NCI-H774 (cell line): ENCODE measurements at places on chromosomes 3 and 15.

DNA sequence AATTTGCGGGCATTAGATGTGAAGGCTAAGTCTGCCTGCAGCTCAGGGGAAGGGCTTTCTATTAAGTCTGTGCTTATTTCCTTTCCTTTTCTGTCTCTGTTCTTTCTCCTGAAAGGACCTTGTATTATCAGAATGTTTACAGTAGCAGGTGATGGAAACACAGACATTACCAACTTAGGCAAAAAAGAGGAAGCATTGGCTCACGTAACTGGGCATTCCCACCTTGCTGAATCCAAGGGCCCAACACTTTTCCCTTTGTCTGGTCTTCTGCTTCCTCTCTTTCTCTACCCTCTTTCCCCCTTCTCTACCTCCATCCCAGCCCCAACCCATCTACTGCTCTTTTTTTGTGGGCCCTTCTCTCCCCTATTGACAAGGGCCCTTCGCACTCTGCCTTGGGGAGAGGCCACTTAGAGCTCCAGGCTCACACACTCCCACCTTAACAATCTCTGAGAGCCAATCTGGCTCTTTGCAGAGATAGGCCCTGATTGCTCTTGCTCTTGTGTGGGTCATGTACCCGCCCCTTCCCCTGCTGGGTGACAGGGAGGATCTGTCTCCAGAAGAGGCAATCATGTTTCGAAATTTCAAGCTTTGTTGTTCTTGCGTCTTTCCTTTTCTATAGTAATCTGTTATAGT, 35.0 kb downstream of the ACAA1 start:
- DNase-seq, result no peak

GRCh38 chr15:62624547-62625378, 417.8 kb upstream of the TPM1 start:
- no peak for DNase-seq

DNA sequence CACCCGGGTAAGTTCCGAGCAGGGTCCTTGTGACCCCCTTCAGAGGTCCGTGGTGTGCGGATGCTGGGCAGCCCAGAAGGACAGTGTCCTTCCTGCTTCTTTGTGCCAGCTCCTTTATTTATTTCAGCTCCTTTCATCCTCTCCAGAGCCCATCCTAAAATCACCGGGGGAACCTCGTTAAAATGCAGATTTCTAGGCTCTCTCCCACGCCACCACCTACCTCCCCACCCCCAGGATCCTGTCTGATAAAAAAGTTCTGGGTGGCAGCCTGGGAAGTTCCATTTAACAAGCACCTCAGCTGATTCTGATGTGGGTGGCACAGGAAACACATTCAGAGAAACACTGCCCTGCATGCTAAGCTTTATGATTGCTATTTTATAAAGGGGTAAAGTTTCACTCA, 12.5 kb upstream of the IGF1R start:
- DNase-seq, result no peak

DNA sequence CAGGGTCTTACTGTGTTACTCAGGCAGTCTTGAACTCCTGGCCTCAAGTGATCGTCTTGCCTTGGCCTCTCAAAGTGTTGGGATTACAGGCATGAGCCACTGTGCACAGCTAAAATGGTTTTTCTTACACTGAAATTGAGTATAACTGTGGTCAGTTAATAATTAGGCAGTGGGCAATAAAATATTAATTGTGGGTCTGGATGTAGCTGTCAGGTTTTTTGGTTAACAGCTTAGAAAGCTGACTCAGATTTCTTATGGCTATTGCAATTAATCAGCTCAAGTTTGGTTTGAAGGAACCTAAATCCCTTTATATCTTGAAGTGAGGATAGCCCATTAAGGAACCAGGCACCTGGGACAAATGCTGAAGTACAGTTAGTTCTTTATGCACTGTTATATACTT, 73.8 kb upstream of the LRRFIP2 start:
- DNase-seq, result no peak

- no peak for DNase-seq
Observed at GRCh38 chr3:150494411-150494977, 51.8 kb downstream of the SERP1 start.

- DNase-seq, result no peak
Observed at GRCh38 chr15:43702174-43702573, 8.5 kb downstream of the CKMT1A start.

DNA sequence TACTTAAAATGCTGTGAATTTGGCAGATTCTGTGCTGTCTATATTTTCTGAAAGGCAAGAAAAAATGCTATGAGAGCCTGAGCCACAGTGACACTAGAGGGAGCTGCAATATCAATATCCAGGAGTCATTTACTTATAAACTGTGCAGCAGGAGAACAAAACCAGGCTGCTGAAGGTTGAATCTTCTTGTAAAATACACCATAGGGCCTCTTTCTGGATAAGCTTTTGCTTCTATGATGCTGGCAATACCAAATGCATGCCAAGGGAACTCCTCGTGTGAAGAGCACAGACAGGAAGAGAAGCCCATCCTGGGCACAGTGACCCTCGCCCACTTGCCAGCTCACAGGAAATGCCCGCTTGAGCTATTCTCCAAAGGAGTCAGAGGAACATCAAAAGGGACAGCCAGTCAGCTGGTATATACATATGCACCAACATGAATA, 48.0 kb upstream of the TSPAN3 start:
- peak; percentile 37 for DNase-seq

- DNase-seq, result no peak
Observed at GRCh38 chr3:35505181-35505580, 134.1 kb upstream of the ARPP21 start.

DNA sequence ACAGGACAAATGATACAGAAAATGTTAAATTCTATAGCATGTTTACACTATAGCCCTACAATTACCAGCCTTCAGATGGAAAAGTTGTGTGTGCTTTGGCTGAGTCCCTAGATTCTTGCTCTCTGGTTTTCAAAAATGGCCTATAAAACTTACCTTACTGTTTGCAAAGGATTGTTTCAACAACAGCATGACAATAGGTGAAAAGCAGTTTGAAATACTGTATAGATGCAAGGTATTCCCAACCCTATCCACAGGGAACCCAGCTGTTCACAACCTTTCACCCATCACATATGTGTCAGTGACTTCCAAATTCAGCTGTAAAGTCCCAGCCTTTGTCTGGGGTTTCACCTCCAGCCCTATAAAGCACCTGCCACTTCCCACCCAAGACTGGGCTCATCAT, 97.3 kb downstream of the NEK10 start:
- no peak for DNase-seq

GRCh38 chr3:53547327-53547726, 52.9 kb downstream of the CACNA1D start:
- no peak for DNase-seq

GRCh38 chr3:158837240-158837639, 35.4 kb downstream of the MFSD1 start:
- no peak for DNase-seq

DNA sequence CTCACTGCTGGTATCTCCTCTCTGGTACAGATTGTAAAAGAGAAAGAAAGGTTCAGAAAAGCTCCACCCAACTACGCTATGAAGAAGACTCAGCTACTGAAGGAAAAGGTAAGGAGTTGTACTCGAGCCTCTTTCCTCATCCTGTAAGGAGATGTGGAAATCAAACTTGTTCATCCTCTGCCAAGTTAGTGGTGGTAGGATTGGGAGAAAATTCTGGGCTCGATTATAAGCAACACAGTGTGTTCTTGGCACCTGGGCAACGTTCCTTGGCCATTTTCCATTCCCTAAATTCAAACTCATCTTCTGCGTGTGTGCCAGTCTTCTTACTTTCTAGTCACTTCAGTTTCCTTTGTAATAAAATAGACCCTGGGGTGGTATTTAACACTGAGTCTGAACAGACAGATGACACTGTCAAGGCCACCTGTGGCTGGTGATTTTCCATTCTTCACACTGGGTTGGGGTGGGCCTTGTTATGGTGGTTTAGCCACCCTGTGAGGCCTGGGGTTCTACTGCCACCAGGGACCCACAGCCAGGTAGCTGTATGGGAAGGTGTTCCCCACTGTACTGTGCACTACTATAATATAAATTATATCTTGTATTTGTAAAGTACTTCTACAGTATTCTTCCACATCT, 17.1 kb upstream of the ITPKA start:
- DNase-seq, result no peak

- no peak for DNase-seq
Observed at GRCh38 chr3:96958856-96959255, 144.5 kb downstream of the EPHA6 start.

DNA sequence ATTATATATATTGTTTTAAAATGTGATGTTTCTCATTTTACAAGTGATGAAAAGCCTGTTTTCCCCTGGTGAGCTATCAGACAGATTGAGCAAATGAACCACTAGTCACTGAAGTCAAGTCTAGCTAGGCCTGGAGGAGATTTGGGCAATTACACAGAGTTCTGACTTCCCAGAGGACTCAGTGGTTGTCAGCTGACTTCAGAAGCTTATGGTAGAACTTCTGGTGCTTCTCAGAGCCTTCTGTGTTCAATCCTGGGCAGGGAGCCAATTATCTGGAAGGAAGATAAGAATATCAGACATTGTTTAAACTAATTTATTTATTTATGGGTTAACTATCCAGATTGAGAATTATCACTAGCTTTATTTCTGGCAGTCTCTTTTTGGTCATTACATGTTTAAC, 37.7 kb upstream of the NAALADL2 start:
- no peak for DNase-seq
